ENCODE measurements at places on chromosomes 16 and 17. TPM values are rescaled to one million over a fixed set of nuclear protein-coding genes. Genes with fewer than 3 reads are reported as not detected.

DNA sequence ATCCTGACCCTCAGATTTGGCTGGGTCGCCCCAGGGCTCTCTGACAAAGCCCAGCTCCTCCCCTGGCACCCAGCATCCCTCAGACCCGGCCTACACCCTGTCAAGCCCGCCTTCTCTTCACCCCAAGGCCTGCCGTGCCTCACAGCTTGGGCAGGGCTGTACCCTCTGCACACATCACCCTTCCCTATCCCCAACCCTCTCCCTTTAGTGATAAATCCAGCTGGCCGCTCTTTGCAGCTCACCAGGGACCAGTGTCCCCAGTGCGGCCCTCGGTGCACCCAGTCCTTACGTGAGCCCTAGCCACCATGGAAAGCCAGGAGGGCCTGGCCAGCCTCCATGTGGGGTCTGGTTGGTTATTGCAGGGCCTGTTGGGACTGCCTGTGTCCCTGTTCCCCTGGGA, 74.5 kb downstream of the RAI1 start:
- DNase-seq: no peak

Gene PYCARD
- total RNA-seq: 19.9 TPM

- no peak for DNase-seq
Observed at GRCh38 chr17:31048780-31049179, 46.0 kb upstream of the NF1 start.

DNA sequence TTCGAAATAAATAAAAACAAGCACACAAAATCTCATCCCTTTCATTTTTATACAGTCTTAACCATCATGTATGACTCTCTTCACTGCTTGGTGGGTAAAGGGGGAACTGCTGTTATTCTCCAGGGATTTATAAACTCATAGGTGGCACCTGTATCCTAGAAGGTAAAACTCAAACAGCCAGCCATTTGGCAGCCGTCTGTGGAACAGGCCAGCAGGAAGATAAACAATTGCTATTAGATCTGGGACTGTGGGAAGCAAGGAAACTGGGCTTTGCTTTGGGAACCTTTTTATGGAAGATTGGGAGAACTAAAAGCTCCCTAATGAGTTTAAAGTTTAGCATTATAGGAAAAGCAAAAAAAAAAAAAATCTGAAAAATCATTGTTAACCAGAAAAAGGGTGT, 126.0 kb downstream of the TANGO6 start:
- DNase-seq: no peak

DNA sequence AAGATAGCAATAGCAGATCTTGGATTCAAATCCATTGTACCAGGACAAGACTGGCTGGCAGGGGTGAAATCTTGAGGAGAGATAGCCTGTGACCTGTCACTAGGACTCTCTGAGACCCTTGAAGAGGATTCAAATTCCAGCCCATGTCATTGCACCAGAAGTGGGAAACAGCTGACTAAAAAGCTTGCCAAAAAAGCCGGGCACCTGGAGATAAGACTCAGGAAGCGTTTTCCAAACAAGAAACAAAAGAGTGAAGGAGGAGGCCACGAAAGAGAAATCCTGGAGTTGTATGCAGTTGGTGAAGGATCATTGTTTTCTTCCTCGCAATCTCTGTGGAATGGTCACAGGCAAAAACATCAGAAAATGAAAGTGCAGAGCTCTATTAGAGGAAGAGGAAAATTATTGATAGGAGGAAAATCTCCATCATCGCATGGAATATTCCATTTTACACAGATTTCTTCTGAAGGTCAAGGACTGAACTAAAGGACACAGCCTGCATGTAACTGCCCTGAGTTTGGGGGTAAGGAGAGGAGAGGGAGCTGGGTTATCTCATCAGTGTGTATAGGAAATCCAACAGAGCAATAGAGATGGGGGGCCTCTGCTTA, 9.0 kb upstream of the WSB1 start:
- DNase-seq: no peak

DNA sequence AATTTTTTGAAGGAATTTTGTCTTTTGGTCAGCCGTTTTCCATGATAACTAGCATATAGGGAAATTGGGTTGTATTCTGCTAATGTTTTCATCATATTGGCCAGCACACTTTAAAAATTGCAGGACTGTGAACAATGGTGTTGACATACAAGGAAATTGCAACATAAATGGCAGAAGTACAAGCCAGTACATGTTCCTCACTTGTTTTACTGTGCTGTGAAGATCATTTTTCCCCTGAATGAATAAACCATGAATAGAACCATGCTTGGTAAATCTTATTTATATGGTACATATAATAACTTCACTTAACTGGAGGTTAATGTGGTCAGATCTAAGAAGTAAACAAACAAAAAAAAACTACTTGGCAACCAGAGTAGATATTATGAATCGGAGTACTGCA, 22.8 kb downstream of the OMG start:
- DNase-seq: peak; percentile 82

- no peak for DNase-seq
Observed at GRCh38 chr16:85686912-85687591, 1.7 kb downstream of the GINS2 start.

DNA sequence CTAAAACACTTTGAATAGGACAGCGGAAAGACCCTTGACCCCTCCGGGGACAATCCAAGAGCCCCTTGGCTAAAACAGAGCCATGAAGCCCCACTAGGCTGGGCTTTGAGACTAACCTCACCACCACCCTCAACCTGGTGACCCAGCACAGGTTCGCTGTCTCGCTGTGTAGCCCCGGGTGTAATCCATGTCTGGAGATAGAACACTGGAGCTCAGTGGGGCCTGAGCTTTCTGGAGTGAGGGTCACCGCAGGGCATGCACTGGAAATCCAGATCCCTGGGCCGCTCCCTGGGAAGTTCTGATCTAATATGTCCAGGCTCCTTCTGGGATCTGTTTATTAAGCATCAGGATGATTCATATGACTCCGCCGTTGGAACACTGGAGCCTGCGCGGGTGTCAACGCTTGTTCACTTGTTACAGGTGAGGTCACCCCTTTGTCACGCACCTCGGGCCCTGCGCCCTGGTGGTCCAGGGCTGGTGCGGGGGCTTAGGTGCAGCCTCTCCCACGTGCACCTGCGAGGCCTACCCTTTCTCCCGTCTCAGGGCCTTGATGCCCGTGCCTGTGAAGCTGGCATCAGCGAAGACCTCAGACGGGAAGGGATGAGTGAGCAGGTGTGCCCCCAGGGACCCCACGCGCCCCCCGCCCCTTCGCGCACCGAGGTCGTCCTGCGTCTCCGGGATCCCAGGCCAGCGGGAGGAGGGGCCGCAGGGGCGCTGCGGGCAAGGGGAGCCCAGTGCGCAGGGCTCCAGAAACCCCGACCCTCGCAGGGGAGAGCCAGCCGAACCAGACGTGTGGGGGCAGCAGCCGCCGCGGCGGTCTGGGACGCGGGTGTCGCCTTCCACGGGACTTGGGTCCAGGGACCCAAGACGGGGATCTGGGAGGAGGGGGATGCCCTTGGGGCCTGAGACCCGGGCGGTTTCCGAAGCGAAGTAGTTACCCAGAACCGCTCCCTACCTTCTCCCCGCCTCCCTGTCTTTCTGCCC, 224.1 kb upstream of the FOXF1 start:
- DNase-seq: no peak

GRCh38 chr16:19923396-19923795, 38.7 kb upstream of the GPRC5B start:
- no peak for DNase-seq

DNA sequence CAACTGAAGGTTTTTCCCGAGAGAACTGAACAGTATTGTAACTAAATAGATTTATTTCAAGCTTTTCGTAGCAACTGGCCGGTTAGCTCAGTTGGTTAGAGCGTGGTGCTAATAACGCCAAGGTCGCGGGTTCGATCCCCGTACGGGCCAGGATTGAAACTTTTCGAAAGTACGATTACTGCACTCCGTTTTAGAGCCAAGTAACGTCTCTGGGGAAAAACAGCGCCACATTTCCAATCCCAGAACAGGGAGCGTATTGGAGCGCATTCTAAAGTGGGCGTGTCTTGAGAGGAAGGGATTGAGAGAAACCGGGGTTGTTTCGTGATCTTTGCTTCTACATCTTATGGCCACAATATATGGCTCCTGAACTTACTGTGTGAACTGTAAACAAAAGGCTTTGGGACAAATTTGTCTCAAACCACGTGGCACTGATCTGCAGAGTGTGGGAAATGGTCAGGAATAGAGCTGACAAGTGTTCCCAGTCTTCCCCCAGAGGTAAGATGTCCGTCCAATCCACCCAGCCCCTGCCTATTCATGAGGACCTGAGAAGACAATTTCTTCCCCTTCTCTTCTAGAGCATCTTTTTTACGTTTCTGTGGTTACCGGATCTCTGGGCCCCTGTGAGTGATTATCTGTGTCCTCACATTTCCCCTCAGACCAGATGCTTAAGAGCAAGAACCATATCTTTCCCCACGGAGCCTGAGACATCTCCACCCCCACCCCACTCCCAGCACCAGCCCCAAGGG, 2.3 kb downstream of the BORCS6 start:
- DNase-seq: peak; percentile 97

Gene KRT25
- not detected for total RNA-seq

GRCh38 chr16:11621539-11621919, 34.8 kb upstream of the LITAF start:
- DNase-seq: no peak

Gene ARHGAP23
- total RNA-seq: 47.9 TPM

DNA sequence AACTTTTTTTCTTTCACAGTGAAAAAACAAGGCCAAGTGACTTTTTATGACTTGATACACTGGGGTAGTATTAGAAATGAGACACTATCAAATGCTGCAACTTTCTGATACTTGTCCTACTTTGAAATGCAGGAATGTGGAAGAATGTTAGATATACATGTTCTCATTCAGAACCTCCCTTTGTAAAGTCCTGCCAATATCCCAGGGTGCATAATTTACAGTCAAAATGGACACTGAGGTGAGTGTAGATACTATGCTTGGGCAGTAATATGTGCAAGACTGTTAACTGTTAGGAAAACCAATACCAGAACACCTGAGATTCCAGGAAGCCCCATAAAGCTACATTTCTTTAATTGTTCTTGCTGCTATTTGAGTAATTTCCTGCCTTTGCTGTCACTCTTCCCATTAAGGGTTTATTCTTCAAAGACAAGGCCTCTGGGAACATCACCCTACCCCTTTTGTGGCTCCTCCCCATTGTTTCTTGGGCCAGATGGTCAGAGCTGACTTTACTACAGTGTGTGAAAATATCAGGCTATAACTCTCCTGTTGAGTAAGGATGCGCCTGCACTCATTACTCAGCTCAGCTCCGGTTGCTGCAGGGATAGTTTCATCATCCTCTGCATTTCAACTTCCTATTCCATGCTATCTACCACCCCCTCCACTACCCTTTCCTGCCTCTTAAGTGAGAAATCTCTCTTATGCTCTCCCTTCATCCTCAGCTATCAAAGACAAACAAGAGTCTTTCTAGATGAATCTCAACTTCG, 48.7 kb downstream of the TMEM100 start:
- DNase-seq: no peak

Measured in renal cortical epithelial cell (primary cell).